Stimulated activated CD8-positive, alpha-beta memory T cell treated with anti-CD3 and anti-CD28 coated beads, Interleukin-7, amount 100 ng/mL, for 1 hour (primary cell): ENCODE measurements at places on chromosomes 2 and 18.

DNA sequence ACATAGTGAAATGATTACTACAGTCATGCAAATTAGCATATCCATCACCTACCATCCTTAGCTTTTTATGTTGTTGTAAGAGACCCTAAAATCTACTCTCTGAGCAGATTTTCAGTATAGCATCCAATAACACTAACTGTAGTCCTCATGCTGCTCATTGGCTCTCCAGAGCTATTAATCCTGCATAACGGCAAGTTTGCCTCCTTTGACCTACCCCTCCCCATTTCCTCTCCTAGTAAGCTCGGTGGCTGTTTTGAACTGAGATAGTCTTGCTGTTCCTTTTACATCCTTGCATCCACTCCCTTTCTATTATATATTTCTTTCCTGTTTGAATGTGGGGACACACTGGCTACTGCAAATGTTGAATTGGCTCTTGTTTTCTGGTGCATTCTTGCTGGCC is 481.5 kb downstream of the TSN start:
- DNase-seq, result no peak

GRCh38 chr18:37567994-37568359 is 2.4 kb upstream of the CELF4 start:
- DNase-seq, result no peak

GRCh38 chr2:74439803-74440377 is 1.8 kb downstream of the RTKN start:
- DNase-seq, result no peak

- DNase-seq, result no peak
Observed at GRCh38 chr2:96754317-96754716, 6.4 kb upstream of the CNNM4 start.

DNA sequence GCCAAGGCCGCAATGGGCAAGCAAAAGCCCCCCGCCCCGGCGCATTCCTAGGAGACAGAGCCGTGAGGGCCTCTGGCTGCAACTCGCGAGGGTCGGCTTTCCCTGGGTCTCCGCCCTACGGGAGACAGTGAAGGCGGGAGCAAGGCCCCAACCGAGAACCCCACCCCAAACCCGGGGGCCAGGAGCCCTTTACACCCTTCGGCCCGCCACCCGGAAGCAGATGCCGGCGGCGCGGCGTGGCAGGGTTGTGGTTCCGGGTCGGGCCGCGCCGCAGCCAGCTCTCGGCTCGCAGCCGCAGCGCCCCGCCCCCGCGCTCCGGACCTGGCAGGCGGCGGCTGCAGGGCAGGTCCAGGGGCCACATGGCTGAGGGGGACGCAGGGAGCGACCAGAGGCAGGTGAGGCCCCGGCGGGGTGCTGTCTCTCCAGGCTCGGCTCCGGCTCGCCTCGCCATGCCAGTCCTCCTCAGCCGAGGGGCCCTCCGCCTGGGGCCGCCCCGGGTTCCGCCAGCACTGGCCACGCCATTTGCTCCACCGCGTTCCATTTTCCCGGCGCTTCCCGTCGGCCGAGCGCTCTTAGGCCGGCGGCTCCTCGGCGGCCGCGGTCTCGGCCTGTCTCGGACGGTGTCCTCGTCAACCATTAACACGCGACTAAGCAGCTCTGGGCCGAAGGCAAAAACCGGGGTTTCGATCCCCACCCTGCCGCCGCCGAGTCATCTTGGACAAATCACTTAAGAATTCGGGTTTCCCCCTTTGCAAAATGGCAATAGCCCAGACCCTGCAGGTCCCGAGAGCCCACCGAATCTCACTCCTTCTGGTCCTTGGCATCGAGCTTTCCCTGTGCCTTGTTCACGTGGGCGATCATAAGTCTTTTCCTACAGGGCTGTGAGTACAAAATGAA is at the start of gene IMPACT:
TSS of gene IMPACT (plus strand) at position 273 of the 897 bp plus-strand sequence. CDS start at position 360, 87 bp downstream.
- DNase-seq, result peak; percentile 58
